ENCODE measurements at places on chromosomes 2 and 18.

DNA sequence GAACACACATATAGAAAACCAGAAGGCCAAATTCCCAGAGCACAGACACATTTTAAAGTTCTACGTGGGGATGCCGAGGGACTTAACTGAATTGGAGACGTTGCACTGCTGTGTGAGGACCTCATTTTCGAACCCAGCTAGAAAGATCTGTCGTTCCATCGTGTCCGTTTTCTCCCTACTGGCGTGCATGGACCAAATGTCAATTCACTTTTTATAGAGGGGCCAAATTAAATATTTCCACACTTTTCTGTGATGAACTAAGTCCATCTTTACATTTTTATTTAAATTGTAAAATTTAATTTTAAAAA, 692 bp upstream of the TSHZ1 start:
- DNase-seq: peak; percentile 53

DNA sequence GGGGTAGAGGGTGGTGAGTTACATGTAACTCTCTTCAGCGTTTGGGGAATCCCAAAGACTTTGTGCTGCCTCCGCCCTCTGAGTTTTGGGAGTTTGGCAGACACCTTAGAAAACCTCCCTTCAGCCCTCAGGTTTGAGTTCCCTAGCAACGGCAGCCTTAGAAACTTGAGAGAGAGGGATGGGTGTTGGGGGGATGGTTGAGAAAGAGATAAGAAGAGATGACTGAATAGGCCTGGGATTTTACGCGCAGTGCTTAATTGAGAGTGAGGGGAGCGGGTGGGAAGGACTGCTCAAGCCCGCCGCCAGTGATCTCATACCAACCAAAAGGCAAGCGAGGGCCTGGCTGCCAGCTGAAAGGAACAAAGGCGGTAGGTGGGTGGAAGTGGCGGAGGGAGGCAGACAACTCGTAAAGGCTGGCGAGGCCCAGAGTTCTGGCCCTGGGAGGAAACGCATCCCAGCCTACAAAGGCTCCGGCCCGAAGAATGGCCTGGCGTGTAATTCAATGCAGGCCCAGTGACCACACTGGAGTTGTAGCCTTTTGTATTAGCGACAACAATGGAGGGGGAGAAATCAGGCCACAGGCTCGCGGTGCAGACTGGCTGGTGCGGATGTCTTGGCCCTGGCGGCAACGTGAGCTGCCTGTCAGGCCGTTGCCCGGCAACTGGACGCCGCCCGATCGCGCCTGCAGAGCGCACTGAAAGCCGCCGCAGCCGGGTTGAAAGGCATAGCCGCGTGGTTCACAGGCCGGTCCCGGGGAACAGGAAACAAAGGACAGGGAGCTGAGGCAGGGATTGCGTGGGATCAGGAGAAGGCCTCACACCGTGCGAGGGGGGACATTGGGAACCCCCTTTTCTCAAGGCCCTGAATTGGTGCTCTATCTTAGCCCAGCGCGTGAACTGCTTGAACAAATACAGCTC, 39.9 kb upstream of the DARS1 start:
- DNase-seq: peak; percentile 28

DNA sequence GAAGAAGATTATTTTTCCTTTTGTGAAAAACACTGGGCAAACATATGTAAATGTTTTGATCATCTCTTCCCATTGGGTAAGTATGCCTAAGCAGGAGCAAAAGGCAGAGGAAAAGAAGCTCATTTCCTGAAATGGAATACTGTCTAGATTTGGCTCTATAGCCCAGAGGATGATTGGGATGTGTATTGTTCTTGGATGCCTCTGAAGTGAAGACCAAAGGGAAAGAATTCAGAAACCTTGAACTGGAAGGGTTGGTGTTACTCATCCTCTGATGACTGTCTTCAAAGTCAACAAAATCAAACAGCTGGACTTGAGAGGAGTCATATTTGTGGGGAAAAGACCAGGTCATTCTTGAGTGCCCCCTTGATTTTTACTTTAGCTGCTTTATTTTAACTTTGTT, 112.6 kb upstream of the NT5C1B start:
- peak; percentile 83 for DNase-seq

DNA sequence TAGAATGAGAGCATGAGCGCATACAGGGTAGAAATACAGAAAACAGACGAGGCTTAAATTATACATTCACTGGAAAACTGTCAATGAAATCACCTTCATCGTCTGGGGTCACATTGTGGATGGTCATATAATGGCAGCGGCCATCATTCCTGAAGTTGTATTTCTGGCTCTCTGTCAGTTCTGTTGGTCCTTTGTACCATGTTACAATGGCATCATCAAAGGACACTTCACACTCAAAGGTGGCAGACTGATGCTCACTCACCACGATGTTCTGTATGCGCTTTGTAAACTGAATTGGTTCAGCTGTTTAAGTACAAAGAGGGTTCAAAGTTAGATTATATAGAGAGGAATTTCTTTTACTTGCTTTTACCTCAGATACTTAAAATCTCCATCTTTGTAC, 104.9 kb downstream of the TTN start:
- DNase-seq: no peak

- DNase-seq: no peak
These were observed 5.7 kb upstream of the MARCO start for GRCh38 chr2:118936306-118936705.

DNA sequence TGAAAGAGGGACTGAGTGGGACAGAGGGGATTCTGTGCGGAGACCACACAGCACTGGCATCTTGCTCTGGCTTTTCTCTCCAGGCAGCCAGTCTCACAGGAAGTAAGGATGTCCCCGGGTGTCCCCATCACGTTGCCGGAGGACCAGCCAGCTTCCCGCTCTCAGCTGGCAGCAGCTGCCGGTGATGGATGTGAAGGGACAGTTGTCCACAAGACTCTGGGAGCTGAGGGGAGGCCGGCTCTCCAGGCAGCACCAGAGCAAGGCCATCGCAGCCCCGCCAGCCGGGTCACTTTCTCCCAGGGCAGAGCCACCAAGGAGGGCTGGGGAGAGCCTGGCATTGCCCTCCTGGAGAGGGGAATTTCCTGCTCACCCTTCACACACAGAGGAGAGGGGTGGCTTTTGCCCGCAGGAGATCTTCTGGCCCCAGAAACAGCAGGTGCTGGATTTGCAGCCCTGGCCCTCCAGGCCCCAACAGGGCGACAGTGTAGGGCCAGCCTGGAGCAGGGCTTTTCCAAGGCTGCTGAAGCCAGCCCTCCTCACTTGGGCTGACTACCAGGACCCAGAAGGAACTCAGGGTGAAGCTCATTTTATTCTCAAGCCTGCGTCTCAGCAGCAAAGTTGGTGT, 24.0 kb upstream of the B3GNT7 start:
- no peak for DNase-seq

GRCh38 chr18:40897884-40898283, 1057.2 kb upstream of the PIK3C3 start:
- DNase-seq: no peak

DNA sequence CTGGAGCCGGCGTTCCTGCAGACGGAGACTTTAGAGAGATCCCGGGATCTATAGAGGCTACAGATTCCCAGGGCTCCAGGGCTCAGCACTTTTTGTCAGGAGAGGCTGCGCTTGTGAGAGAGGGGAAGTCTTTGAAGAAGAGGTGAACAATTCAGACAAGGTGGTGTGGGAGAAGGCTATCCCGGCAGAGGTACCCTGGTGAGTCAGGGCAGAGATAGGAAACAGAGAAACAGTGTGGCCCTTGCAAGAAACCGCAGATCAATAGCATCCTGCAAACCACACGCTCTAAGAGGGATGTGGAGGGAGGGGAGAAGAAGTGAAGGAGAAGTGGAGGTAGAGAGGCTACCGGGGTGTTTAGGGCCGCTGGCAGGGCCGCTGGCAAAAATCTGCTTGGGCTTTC, 160.5 kb upstream of the APCDD1 start:
- no peak for DNase-seq

GRCh38 chr2:126678269-126679065, 22.5 kb downstream of the GYPC start:
- no peak for DNase-seq

DNA sequence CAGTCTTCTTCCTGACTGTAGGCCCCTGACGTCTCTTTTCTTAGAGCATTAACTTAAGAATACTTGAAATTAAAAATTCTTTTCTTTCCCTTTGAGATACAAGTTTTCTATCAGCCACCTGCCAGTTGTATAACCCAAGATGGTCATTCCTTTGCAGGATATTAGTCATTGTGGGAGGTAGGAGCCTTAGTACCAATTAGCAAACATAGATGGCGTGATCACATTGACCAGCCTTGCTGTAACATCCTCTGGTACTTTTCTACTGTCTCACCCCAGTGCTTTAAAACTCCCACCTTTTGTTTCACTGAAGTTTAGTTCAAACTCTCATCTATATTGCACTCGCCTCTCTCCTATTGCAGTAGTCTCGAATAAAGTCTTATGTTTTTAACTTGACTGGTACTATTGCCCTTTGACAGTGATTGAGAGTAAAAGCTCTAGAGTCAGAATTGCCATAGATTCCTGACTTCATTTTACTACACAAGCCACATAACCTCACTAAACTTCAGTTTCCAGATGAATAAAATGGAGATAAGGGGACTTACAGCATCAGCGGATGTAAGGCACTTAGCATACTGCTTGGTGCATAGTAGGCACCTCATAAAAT, 74.1 kb downstream of the VRK2 start:
- no peak for DNase-seq

GRCh38 chr2:152611458-152612231, 105.6 kb downstream of the PRPF40A start:
- peak; percentile 80 for DNase-seq

- no peak for DNase-seq
These were observed 119.6 kb upstream of the BOD1L2 start for GRCh38 chr18:57027190-57027708.

- no peak for DNase-seq
These were observed 64.0 kb downstream of the SLC40A1 start for GRCh38 chr2:189516546-189516945.
